ENCODE measurements at places on chromosomes 12 and 14. TPM values are rescaled to one million over a fixed set of nuclear protein-coding genes. Genes with fewer than 3 reads are reported as not detected.

EIF2B2 gene
- 38.7 TPM for total RNA-seq

LRRIQ1 gene
- 0.20 TPM for total RNA-seq

MYL2 gene
- 1.7 TPM for total RNA-seq

RASSF9 gene
- 4.6 TPM for total RNA-seq

ESPL1 gene
- 33.8 TPM for total RNA-seq

MUCL1 gene
- not detected for total RNA-seq

GRIP1 gene
- total RNA-seq: 20.1 TPM
